Kidney tubule cell (primary cell): ENCODE measurements at places on chromosomes 1 and 21.

DNA sequence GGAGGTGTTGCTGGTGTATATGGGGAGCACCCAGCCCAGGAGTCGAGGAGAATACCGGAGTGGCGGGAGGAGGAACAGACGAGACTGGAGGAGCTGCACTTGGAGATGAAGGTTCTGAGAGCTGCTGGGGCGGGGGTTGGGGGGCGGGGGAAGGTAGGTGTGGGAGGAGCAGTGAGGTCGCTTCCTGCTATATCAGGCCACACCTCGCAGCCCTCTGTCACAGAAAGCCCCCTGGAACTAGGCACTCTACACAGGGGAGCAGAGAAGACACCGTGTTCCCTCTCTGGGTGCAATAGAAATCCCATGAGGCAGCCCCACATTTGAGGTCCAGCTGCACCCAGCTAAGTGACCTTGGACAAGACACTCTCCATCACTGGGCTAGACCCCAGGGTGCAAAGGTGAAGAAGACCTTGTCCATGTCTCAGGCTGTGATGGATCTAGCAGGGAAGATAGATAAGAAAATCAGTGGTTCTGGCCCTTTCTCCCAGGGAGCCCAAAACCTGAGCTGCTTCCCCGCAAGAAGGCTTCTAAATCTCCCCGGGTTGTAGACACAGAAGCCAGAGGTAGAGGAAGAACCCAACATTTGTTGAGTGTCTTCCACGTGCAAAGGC, 155.8 kb upstream of the EDN2 start:
- DNase-seq: no peak

GRCh38 chr1:5147806-5148205, 493.4 kb downstream of the AJAP1 start:
- no peak for DNase-seq

DNA sequence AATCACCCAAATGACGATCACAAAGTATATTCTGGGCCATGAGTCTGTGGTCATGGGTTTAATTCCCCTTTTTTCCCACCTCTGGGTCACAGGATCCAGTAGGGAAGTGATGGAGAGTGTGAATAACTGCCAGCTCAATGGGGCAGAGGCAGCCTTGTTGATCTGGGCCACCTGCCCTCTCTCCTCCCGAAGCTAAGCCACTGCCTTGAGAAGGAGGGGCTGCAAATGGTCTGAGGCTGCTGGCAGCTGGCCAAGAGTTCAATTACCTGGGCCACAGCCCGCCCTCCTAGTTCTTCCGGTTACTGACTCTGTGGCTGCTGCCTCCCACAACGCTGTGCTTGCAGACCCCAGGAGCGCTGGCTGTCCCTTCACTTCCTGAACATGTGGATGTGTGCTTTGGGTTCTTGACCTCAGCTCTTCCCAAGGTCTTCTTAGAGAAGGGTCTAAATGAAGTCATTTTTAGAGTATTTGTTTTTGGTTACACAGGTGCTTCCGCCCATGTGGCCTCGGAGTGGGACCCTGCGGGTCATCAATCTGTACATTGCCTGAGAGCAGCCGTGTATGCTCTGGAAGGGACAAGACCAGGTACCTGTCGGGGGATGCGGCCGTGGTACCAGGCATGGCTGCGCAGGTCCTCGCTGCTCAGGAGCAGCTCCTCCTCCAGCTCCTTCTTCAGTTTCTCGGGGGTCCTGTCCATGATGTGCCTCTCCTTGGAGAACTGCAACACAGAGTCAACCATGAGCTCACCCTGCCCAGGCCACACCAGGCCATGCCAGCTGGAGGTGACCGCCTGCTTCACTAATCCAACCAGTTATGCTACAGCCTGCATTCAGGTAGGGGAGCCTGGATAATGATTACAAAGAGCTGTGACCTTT, 89.7 kb downstream of the BCAR3 start:
- DNase-seq: peak; percentile 91

GRCh38 chr21:16162953-16163352, 433.2 kb downstream of the USP25 start:
- no peak for DNase-seq

DNA sequence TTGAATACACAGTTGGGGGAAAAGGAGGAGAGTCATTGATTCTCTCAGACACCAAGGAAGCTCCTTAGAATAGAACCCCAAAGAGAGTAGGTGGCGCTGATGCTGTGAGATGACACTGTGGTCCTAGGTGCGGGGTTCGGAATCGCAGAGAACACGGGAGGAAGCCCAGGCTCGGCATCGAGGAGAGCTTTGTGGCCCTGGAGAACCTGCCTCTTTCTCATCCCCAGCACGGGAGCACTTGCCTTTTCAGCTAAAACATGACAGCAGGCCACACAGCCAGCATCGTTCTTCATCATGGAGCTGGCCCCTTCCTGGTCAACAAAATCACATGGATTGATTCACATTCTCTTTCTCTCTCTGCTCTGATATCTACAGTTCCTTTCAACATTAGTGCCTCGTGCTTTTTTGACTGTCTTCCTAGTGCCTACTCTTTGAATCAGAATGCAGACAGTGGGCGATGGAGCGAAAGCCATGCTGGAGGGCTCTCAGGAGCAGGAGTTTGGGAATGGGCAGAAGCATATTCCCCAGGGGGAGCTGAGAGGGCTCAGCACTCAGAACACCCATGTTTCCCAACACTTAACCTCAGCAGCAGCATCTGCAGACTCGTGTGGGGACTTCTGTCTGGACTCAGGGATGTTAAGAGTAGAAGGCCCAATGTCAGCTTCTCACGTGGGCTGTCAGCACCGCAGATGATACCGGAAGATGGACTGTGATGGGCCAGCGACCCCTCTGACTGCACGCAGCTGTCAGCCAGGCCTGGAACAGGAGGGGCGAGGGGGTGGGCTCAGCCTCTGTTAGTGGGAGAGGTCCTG, 539.4 kb downstream of the KIF26B start:
- no peak for DNase-seq

DNA sequence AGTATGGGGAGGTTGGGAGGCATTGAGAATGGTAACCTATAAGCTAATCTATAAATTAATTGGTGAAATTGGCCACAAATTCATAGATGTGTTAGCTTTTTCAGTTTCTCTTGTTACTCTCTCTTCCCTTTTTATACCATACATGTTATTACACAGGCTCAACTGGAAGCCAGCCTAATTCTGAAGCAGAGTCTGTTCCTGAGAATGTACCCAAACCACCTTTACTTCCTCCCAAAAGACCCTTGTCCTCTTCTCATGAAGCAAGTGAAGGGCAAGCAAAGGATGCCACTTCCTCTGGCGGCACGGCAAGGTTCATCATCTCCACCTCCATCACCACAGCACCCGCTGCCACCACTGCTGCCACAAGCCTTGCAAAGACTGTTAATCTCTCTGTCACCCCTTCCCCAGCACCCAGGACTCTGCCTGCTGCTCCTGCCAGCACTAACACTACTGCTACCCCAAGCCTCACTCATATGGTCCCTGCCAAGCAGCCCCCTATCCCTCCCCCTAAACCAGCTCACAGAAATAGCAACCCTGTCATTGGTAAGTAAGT, 39.5 kb upstream of the RCC1 start:
- no peak for DNase-seq

DNA sequence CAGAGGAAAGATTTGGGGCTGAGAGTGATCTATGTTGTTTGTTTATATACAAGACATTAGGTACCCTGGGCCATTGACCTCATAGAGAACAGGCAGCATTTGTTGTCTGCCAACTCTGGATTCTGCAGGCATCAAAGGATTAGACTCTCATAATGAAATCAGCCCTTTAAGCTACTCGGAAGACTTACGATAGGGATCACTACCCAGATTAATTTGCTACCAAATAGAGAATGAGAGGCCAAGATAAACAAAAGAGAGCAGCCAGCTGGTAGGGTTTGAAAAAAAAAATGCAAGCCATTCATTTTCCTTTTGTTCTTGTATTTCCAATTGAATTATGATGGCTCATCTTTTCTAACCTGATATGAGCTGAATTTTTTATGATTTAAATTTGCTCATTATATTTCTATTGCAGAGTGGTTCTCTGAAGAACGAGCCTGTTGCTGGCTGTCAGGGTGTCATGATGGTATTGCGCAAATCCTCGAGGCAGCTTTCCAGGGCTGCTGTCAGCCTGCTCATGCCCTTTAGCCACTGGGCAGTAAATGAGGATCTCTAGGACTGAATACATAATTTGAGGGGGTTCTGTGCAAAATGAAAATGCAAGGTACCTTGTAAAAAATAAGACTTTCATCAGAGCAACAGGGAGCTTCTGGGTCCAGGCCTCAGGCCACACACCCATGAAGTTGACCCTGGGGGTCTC, 116.4 kb upstream of the KCNJ15 start:
- peak; percentile 25 for DNase-seq

DNA sequence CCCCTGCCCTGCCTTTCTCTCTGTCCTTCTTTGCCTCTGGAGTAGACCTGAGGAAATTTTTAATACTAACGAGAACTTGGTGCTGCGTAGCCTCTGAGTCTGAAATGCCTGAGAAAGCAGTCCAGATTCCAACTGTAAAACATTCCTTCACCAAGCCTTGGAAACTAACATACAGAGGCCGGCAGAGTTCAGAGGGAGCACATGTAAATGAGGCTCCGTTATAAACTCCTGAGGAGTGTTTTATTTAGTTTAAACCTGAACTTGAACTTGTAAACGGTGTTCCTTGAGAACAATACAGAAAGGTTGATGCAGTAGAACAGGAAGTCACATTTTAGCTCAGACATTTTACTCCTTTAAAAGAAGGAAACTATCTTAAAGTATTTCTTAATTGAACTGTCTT, 280.7 kb downstream of the TM2D1 start:
- no peak for DNase-seq

DNA sequence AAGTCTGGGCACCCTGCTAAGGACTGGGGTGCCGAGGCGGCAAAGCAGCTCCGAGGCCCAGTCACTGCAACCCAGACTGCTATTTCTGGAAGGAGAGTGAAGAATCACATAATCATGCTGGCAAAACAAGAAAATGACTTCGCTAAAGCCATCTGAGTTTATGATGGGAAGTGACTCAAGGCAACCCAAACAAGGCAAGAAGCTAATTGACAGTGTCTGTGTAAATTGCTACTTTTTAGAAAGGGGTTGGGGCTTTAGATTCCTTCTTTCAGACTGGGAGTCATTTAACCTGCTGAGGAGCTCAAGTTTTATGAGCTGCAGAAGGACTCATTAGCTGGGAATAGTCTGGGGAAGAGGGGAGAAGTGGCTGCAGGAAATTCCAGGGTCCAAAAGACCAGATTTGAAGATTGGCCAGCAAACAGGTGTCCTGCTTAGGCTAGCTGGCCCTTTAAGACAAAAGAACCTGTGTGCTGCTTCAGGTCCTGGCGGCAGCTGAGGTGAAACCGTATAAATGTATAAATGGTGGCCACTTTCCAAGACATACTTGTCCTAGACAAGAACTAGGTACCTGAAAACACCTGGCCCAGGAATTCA, 28.1 kb downstream of the TSHB start:
- DNase-seq: no peak

DNA sequence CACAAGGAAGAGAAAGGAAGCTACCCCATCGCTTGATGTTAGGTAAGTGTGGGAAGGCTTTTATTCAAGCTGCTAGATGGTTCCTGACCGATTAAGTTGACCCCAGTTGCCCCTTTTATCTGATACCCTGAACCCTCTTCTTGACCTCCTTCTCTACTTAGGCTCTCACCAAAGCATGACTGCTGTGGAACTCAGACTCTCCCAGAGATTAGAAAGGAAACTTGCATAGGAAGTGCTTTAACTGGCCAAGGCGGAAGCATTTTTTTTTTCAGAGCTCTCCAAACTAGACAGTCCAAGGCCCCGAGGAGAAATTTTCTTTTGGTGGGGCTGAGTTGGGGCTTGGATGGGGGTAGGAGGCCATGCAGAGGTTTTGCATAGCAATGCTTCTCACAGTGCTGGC, 101.3 kb upstream of the USP24 start:
- DNase-seq: no peak

DNA sequence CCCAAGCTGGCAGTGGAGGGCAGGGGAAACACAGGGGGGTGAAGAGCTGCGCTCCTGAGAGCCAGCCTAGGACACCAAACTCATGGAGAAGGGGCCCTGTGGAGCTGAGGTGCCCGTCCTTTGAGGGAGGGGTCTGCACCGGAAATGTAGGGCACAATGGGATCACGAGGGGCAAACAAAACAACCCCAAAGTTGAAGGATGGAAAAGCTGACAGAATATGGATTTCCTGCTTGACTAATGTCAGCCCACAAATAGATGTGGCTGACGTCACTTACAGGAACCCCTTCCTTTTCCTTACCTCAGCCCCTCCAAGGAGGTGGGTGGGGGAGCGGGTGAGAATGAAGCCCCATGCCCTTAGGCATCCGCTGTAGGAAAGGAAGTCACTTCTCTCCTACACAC, 110.9 kb downstream of the KCNN3 start:
- DNase-seq: no peak

DNA sequence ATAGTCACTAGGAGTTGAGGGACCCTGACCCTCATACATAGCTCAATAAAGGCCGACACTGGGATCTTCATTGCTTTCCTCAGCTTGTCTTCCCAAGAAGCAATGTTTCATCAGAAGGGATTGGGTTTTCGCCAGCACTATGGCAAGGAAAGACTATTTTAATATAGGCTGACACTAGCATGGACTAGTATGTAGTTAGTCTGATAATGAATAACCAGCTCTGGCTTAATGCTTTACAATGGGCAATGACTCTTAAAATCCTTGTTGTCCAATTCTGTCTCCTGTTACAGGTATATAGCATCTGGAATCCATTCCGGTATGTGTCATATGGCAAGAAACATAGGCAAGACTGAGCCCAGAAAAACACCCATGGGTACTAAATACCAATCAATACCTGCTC, 15.3 kb upstream of the SYT2 start:
- peak; percentile 69 for DNase-seq

- DNase-seq: no peak
Observed at GRCh38 chr1:87986130-87986866, 657.6 kb downstream of the LMO4 start.

- peak; percentile 53 for DNase-seq
Observed at GRCh38 chr1:19644681-19645410, 735 bp downstream of the NBL1 start.

DNA sequence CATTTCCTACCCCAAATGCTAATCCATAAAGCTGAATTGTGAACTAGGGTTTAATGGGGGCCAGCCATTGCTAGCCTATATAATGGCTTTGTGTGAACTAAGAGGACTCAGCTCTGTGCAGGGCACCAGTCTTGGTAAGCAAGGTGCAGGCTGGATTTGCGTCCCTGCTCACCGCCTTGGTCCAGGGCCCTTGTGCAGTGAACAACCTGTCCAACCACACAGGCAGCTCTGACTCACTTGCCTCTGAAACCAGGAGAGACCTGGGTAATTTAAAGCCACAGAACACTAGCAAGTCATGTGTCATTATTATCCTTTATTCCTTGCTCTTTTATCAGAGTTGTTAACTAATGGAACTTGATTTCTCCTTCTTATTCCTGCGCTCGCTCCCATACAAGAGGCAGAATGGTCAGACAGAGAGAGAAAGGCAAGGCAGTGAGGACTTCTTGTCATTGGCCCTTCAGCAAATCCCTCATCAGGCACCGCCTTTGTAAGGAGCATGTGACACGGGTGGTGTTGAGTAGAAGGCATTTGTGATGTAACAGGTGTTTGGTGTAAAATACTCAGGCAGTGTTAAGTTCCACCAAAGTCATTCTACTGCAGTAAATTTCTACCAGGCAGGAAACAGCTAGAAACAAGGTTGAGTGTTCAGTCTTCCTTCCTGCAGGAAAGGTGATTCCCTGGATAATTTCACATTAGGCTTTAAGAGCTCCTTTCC, 67.3 kb upstream of the OLIG2 start:
- DNase-seq: peak; percentile 39
